ENCODE measurements at places on chromosomes 5 and 9.

DNA sequence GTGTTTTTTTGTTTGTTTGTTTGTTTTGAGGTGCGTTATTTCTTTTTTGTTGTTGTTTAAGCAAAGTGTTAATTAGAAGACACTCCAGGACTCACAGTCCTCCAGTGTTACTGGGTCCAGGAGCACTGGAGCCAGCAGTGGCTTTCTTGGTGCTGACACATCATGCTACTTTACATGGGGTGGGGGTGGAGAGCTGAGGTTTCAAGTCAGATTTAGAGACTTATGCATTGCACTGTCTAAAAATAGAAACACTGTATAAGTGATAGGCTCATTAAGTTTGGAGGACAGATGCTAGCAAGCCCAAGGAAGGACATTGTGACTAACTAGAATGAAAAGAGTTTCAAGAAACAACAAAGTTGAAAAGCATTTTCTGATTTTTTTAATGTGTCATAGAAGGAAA lies 2209.2 kb downstream of the MAT2B start:
- no peak for DNase-seq

DNA sequence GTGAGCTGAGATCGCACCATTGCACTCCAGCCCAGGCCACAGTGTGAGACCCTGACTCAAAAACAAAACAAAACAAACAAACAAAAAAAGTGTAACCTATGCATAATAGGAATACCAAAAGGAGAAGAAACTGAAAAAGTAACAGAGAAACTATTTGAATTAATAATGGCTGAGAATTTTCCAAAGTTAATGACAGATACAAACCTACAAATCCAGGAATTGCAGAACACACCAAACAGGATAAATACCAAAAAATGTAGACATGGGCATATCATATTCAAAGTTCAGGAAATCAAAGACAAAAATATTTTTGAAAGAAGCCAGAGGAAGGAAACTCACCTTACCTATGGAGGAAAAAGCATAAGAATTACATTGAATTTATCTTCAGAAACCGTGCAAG lies 383.7 kb upstream of the POU5F2 start:
- no peak for DNase-seq

DNA sequence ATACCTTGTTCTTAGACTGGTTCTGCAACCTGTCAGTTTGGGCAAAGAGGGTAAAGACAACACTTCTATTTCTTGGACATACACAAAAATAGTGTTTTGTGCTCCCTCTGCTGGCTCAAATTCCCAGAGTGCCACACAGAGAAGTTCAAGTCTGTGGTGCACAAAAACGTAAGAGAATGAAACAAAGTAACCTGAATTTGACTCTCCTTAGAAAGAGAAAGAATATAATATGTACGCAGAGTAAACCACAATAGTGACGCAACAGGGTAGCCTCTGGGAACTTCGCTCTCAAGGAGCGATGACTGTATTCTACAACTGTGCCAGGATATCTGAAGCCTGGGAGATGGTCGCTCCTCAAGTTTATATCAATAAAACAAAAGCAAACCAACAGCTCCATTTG lies 18.5 kb downstream of the DDX31 start:
- peak; percentile 70 for DNase-seq

DNA sequence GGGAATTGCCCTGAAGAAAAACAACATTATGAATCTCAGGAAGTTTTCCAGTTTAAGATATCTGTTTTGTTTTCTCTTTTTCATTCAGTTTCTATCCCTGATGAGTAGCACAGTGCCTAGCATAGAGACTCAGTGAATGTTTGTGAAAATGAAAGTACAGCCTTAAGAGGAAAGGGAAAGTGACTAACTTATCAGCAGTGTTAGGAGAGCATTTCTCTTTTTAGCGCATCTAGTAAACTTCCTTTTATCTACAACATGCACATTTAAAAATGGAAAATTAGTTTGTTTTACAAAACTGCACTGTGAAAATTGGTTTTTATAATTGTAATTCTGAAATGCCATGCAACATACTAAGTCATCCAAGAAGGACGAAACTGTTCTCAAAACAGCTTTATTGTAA lies 110.8 kb downstream of the SMARCA2 start:
- no peak for DNase-seq

DNA sequence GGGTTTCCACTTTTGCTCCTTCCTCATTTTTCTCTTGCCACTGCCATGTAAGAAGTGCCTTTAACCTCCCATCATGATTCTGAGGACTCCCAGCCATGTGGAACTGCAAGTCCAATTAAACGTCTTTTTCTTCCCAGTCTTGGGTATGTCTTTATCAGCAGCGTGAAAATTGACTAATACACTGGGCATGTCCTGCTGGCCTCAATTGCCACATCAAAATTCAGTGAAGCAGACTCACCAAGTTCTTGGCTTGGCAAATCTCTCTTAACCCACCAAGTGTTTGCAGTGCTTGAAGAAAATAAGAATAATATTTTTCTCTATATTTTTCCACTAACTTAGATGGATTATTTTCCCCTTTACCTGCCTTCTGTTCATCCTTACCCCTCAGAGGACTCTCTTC lies 212.0 kb downstream of the BRINP1 start:
- DNase-seq = no peak

DNA sequence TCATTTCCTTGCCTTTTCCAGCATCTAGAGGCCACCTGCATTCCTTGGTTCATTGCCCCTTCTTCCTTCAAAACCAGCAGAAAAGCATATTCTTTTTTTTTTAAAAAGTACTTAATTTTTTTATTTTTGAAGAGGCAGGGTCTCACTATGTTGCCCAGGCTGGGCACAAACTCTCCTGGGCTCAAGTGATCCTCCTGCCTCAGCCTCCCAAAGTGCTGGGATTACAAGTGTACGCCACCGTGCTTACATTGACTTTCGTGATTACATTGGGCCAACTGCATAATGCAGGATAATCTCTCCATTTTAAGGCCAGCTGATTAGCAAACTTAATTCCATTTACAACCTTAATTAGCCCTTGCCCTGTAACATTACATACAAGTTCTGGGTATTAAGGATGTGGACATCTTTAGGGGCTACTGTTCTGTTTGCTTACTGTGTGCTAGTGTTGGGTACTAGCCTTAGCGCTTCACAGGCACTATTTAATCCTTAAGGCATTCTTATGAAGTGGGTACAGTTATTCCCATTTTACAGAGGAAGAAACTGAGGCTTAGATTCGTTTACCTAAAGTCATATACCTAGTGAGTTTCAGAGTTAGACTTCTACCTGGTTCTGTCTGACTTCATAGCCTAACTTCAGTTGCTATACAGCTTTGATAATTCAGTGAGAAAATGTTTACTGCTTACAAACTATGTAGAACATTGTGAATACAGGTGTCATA lies 33.7 kb downstream of the SLC25A51 start:
- no peak for DNase-seq

- no peak for DNase-seq
These were observed 51.6 kb downstream of the F2RL2 start for GRCh38 chr5:76571559-76571958.

- no peak for DNase-seq
These were observed 32.9 kb upstream of the ENTREP1 start for GRCh38 chr9:69292078-69292477.

DNA sequence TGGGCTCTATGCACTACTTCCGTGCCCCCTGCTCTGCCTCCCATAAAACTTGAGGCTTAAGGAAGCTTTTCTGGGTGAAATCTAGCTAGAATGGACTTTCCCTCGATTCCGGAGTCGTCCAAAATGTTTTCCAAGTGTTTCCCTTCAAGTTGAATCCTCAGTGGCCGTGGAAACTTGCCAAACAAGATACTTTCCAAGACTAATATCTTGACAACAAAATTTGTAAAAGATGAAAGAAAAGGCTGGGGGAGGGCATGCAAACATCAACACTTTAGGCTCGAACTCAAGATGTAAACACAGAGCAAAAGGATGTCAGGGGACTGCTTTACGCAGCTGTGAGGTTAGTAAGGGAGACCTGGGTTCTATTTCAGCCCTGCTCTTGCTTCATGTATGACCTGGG lies 482.8 kb upstream of the KLF4 start:
- DNase-seq = no peak

- no peak for DNase-seq
These were observed 71.3 kb downstream of the LHFPL2 start for GRCh38 chr5:78577071-78577807.

DNA sequence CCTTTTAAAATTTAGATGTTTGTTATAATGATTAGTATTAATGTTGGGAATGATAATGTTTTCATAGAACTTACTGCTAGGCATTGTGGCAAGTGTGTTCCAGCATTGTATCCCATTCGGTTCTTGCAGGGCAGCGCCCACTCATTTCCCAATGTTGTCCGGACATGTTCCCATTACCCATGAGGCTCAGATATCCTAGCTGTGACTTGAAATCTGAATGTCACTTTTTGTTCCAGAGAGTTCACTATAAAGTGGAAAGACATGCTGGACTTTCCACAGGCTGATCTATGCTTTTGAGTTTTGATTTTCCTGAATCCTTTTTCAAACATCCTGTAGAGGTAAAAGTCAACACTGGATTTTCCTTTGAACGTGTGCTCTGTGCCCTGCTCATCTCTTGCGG lies 329.1 kb downstream of the MARCHF11 start:
- DNase-seq = no peak

GRCh38 chr9:136529516-136530460 lies 16.1 kb downstream of the NOTCH1 start:
- peak; percentile 56 for DNase-seq

- DNase-seq = no peak
These were observed 23.4 kb downstream of the ANGPTL2 start for GRCh38 chr9:127098916-127099553.

- no peak for DNase-seq
These were observed 259.3 kb downstream of the ROR2 start for GRCh38 chr9:91690540-91691249.

DNA sequence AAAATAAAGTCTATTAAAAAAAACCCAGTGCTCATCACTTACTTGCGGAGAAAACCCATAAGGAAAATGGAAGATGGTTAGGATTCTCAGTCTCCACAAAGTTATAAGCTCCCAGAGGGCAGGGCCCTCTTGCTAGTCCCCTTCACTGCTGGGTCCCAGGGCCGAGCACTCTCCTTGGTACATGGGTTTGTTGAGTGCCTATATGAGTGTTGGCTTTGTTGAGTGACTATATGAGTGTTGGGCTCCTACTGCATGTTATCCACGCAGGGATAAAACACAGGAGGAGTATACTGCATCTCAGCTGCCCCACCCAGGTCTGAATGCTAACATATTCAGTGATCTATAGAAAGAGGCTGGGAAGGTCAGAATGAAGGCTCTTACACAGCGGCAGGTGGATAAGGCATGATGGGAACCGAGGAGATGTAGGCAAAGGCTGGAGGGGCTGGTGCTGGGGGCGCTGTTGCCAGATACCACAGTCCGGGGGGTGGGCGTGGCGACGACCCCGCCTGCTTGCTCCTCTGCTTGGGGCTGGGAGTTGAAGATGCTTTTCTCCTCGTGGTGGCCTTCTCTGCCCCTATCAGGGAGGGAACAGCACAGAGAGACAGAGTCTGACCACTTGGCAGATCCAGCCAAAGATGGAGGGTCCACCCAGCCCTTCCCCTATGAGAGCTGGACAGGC lies 11.6 kb downstream of the ORM2 start:
- DNase-seq = no peak

GRCh38 chr9:75858497-75859092 lies 31.9 kb upstream of the PCSK5 start:
- DNase-seq = no peak

- no peak for DNase-seq
These were observed 60.1 kb downstream of the PDE4D start for GRCh38 chr5:59833448-59833847.

DNA sequence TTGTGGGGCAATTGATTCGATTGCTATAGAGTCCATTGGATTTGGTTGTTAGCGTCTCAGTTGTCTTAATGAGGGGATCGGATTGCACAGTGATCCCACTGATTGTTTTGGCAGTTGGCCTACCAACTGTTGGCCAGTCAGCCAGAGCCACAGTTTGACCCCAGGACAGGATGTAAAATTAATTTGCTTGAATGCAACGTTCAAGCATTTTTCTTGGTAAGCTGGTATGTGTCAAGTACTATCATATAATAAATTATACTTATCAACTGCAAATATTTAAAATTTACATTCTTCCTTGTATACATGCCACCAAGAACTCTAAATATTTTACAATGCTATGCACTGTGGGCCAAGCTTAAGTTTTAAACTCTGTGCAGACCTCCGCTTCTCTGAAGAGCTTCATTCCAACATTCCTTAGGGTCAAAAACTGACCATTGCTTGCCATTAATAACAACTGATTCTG lies 80.4 kb upstream of the OSMR start:
- no peak for DNase-seq

- DNase-seq = no peak
These were observed 61.9 kb upstream of the ADAMTS19 start for GRCh38 chr5:129398026-129398678.

GRCh38 chr5:1538276-1538675 lies 14.5 kb upstream of the LPCAT1 start:
- DNase-seq = no peak

GRCh38 chr5:172984244-172984953 lies 828 bp downstream of the ATP6V0E1 start:
- peak; percentile 67 for DNase-seq

DNA sequence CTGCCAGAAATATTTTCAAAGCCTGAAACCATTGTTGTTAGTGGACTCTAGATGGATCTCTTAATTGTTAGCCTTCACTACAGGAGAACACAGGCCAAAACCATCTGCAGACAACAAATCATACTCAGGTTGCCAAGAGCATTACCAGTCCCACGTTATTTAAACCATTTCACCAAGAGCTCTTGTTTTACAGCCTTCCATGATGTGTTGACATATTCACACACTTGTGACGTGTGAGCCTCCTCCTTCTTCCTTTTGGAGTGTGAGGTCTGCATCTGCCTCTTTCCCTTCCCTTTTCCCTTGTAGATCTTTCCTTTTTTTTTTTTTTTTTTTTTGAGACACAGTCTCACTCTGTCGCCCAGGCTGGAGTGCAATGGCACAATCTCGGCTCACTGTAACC lies 279.0 kb downstream of the AUH start:
- no peak for DNase-seq

- no peak for DNase-seq
These were observed 615.6 kb downstream of the ZNF608 start for GRCh38 chr5:124130816-124131215.

GRCh38 chr9:4106760-4107143 lies 193.1 kb downstream of the GLIS3 start:
- DNase-seq = no peak

GRCh38 chr9:92468206-92468605 lies 14.1 kb downstream of the ASPN start:
- DNase-seq = no peak

GRCh38 chr5:73321757-73322436 lies 126.7 kb downstream of the FOXD1 start:
- DNase-seq = no peak

- no peak for DNase-seq
These were observed 116.5 kb downstream of the ZNF354C start for GRCh38 chr5:179176571-179177230.

Data from colonic mucosa (tissue), 4 donors.